ENCODE measurements at places on chromosomes 1 and 21.

GRCh38 chr1:180542113-180542837 is 16.5 kb upstream of the OVAAL start:
- no peak for DNase-seq

- DNase-seq = no peak
Measured at GRCh38 chr1:223048026-223048425, 95.0 kb downstream of the TLR5 start.

DNA sequence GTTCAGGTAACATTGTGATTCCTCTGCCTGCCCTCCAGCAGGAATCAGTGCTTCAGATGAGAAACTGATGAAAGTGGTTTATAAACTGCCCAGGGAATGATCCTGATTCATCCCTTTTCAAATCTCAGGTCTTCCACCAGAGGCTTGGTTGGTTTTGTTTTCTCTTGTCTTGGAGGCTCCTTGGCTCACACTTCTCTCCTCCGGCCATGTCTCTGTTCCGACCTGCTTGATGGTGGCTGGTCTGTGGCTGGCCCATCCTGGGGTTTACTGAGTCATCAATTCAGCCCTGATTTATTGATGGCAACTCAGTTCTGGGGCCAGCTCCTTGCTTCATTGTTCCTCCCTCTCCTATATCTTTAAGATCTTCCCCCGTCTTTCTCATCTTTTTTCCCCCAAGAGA is 56.6 kb upstream of the SLC2A1 start:
- DNase-seq = no peak

DNA sequence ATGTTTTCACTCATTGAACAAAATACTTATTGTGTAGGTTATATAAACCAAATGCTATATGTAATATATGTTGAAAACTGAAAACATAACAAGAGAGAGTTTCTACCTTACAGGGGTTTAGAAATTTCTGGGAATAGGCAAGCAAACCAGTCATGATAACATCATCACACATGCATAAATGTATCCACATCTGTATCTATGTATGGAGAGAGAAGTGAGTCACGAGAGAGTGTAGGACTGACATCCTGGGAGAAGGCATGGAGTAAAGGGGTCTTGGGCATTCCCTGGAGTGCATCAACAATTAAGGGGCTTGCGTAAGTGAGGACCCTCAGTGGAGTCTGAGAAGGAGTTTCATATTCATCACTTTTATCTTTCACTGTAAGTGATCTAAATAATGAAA is 65.5 kb downstream of the PCNX2 start:
- no peak for DNase-seq

GRCh38 chr1:45007311-45007710 is 3.8 kb downstream of the HECTD3 start:
- no peak for DNase-seq

- no peak for DNase-seq
Measured at GRCh38 chr21:25369524-25370300, 237.6 kb downstream of the MRPL39 start.

- DNase-seq = no peak
Measured at GRCh38 chr21:36288651-36289243, 31.2 kb upstream of the MORC3 start.

- DNase-seq = no peak
Measured at GRCh38 chr1:21935891-21936365, 1.2 kb downstream of the HSPG2 start.

DNA sequence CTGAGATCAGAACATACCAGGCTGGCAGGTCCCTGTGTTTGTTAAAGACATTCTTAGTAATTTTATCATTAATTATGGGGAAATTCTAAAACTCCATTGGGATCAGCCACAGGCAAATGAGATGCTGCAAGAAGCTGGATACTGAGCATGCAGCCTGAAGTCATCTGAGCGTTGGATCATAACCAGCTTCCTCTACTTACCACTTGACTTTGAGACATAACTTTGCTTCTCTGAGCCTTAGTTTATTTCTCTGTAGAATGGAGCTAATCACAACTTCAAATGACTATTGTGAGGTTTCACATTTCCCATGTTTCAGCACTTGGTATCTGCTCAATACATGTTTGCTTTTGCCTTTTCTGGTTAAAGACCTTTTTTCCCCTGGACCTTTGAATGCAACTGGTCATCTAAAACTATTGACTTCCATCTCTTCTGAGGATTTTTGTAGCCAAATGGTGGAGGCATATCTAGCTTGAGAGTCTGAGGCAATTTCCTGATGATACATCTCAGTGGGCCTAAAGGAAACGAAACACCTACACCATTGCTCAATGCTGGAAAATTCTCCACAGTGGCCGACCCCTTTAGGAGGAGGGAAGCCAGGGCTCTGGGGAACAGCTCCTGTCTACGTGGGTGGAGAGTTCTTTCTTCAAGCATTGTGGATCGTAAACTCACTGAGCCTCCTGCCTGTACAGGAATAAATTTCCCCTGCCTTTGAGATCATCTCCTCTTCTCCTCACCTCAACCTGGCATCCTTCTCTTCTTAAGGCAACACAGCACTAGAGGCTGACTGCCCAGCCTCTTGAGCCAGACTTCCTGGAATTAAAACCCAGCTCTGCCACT is 109.1 kb upstream of the HOOK1 start:
- no peak for DNase-seq

DNA sequence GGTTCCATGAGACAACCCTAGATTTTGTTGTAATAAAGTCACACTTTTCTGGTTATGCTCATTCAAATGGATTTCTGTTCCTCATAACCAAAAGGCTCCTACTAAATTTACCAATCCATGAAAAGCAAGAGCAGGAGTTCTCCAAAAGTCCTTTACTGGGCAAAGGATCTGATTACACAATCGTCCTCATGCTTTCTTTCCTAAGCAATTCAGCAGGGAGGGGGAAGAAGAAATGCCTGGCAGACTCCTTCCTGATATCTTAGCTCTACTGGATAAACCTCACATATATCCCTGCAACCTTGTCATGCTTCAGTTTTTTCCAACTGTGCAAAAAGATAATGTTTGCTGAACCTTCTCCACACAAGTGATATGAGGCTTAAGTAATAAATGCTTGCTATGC is 67.6 kb upstream of the GUCA2B start:
- no peak for DNase-seq

- DNase-seq = no peak
Measured at GRCh38 chr1:38560457-38560856, 299.1 kb downstream of the RRAGC start.

GRCh38 chr1:214615871-214616270 is 12.9 kb downstream of the CENPF start:
- no peak for DNase-seq

DNA sequence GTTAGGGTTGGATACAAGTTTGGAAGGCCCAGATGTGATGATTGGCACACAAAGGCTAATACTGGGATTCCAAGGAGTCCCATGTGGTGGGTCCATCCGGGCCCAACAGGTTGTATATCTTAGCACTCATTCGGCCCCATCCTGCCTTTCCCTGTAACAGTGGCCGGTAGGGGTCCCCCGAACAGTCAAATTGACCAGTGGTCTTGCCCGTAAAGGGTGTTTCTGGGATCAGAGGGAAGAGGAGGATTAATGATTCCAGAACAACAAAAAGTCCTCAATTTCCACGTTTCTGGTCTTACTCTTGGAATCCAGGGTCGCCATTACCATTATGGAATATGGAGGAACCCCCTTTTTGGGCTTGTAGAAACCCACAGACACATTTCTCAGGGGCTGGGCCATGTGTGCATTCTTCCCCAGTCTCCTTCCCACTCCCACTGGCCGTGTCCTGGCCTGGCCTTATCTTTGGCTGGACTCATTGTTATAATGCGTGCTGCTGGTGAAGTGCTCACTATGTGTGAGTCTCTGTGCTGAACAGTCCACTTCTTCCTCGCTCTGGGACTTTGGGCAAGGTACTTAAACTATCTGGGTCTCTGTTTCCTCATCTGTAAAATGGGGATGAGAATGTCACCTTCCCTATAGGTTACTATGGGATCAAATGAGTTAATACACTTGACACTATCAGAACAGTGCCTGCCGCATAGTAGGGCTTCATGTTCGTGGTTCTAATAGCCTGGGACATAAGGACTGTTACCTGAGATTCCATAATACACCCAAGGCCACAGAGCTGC is 161.8 kb downstream of the DYRK1A start:
- DNase-seq = no peak

DNA sequence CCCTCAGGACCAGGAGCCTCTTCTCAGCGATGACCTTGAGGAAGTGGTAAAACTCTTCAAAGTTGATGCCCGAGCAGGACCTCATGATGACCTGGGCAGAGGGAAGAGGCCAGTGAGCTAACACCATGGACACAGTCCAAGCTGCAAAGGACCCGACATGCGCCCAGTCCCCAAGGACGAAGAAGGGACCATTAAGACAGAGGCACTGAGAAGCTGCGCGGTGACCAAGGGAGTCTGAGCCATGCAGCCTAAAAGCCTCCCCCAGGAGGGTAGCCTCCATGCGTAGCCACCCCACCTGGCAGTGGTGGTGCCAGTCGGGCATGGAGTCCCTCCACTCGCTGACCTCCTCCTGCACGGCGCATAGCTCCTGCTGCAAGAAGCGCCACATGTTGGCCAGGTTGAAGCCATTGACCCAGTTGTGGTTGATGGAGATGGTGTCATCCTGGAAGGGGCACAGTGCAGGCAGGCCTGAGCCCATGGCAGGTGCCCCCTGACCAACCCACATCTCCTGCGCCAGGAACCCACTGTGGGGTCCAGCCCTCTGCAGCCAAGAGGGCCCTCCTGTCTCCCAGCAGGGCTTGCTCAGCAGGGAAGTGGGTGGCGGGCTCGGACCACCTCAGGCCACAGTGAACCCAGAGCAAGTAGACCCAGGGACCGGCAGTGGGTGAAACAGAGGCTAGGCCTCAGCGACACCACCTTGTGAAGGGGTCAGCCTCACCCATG is 2.4 kb downstream of the JMJD4 start:
- no peak for DNase-seq

DNA sequence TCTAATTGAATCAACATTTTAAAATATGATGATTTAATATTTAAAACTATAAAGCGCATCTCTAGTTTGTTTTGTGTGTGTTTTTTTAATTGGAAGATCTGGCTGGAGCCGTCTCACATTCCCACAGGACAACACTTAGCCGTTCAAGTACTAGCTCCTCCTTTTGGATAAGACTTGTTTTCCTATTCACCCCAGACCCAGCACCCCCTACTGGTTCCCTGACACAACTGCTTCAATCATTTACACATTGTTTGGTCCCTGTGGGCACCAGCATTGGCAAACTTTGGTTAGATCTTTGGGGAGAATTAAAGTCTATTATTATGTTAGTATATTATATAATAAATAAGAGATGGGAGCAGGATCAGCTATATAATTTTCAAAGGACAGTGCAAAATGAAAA is 34.5 kb downstream of the TYW3 start:
- no peak for DNase-seq

- DNase-seq = no peak
Measured at GRCh38 chr1:163523375-163524029, 201.7 kb downstream of the NUF2 start.

DNA sequence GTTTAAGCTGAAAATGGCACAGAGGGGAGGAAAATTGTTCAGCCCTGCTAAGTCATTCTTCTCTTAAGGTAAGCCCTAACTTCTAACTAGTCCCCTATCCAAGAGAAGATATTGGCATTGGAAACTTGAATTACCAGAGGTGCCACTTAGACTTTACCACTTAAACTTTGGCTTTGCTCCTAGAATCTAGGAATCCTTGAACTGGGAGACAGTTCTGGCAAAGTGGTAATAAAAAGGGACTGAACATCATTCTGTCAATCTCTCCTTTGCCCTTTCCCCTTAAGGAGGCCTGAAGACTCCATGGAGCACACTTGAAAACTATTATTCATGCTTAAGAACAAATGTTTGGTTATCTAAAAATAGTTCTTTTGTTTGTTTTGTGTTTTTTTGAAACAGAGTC is 8.4 kb downstream of the ATP1A4 start:
- DNase-seq = no peak

DNA sequence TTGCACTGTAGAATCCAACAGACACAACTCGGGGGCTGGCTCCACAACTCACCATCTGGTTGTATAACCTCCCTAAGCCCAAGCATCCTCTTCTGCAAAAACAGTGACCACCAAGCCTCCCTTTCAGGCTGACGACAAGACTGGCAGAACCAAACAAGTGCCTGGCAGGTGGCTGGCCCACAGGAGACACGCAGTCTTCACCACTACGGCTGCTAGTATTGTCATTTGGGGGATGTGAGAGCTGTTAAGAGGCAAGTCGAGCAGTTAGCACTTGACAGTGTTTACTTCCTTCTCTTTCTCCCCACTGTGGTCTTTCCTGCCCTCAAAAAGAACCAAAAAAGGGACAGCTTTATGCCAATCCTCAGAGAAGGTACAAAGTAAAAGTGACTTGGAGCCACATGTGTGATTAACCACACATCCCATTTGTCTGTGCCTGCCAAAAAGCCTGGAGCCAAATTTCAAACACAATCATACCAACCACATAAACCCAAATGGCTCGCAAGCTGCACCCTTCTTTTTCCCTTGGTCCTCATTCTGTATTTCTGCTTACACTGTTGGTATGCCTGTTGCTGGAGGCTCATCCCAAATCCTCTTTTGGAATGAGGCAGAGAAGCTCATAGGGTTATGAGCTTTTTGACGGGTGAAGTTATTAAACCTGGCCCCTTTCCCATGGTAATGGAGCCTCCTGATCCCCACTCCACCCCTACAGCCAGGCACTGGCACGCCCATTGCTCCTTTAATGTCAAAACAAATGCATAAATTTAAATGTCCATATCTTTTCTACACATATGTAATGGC is 94.1 kb downstream of the TGFBR3 start:
- no peak for DNase-seq

DNA sequence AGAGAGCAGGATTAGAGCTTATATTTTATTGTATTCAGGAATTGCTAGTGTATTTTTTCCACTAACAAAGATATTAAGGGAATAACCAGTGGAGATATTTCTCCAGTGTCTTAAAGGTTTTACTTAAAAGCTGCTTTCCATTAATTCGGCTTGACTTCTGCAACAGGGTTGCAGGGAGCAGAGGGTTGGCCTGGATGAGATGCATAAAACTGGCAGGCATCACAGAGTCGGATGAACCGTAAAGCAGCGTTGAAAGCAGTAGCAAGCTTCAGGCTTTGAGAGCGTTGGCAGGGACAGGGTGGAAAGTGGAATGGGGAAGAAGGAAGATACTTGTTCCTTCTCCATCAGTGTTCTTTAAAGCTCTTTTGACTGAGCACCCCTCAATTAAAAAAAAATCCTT is 237.2 kb downstream of the LMO4 start:
- no peak for DNase-seq

GRCh38 chr21:45889961-45890360 is 91.6 kb upstream of the COL6A1 start:
- DNase-seq = no peak

DNA sequence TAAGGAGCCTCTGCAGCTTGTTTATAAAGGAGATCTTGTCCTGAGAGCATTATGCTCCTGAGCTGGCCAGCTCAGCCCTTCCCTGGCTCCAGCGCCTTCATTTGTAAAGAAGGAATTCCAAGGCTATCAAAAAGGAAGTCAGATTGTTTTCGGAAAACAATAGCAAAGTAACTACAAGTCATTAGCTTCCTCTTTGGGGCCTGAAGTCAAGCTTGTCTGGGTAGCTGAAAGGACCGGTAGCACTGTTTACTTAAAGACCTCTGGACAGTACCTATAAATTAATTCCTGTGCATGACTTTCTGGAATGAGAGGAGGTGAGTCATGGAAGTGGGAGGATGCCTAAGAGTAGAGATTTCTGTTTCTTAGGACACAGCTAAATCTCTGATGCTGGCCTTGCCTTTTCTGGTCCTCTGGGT is 20.7 kb upstream of the GJA5 start:
- DNase-seq = no peak
